ENCODE measurements at places on chromosomes 12 and 14.

DNA sequence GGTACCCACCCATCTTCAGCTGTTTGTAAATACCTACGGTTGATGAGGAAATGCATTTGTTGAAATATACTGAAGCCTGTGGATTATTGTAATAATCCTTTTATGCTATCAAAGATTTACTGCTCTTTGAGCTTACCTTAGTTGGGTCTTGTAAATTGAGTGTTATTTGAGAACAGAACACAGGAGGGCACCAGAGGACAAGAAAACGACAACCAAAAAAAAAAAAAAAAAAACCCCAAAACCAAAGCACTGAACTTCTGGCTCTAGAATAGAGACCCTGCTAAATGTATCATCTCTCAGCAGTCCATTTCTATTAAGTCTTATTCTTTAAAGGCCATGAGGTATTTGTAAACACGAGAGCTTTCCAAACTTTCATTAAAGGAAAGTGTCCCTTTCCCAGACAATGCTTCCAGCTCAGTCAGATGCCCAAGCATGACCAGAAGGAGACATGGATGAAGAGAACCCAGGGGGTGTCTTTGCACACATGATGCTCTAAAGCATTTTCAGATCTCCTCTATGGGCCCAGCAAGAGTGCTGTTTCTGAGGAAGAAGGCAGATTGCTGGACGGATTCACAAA lies 763.9 kb downstream of the NRXN3 start:
- no peak for DNase-seq

GRCh38 chr14:75989134-75989533 lies 3.6 kb downstream of the IFT43 start:
- no peak for DNase-seq

DNA sequence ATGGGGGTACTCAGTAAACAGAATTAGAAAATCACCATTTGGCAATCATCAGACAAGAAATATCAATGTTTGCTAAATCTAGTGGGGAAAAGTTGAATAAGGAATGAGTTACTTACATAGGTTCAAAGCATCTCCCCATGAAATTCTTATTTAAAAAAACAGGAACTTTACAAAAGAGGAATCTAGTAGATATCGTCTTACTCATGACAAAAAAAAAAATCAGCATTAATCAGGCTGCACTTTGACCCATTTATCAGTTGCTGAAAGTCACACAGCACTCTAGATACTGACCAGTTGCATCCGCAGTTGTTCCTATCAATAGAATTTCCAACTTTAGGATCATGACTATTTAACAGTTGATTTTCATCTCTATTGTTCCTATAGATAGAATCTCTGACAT lies 5.8 kb upstream of the DICER1 start:
- DNase-seq, result no peak

GRCh38 chr12:4141348-4142270 lies 132.0 kb upstream of the CCND2 start:
- no peak for DNase-seq

DNA sequence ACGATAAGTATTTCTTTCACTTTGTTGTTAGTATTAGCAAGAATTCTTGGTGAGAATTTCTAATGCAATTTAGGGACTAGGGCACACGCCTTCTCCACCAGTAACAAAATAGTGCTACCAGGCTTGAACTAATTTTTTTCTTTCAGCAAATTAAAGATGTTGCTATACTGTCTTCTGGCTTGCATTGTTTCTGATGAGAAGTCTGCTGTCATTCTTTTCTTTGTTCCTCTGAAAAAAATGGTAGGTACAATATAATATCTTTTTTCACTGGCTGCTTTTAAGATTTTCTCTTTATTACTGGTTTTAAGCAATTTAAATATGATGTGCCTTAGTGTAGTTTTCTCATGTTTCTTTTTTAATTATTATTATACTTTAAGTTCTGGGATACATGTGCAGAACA lies 171.2 kb downstream of the PCNX1 start:
- DNase-seq, result no peak

DNA sequence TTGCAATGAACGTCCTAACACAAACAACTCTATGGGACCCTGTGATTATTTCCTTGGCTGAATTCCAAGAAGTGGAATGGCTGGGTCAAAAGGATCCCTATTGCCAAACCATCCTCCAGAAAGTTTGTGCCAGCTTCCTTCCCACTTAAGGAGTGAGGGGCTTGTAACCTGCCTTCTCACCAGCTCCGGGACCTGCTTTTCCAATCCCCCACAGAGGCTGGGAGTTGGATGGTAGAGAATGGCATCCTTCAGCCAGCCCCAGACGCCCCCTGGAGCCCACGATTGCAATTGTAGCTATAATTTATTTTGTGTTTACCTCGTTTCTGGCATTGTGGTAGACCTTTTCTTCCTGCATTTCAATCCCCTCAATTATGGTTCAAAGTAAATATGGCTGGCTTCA lies 9.7 kb upstream of the ZDHHC22 start:
- DNase-seq, result no peak

GRCh38 chr14:91402348-91402747 lies 15.3 kb downstream of the CCDC88C start:
- DNase-seq, result no peak

GRCh38 chr14:62943202-62943601 lies 102.1 kb downstream of the KCNH5 start:
- no peak for DNase-seq

DNA sequence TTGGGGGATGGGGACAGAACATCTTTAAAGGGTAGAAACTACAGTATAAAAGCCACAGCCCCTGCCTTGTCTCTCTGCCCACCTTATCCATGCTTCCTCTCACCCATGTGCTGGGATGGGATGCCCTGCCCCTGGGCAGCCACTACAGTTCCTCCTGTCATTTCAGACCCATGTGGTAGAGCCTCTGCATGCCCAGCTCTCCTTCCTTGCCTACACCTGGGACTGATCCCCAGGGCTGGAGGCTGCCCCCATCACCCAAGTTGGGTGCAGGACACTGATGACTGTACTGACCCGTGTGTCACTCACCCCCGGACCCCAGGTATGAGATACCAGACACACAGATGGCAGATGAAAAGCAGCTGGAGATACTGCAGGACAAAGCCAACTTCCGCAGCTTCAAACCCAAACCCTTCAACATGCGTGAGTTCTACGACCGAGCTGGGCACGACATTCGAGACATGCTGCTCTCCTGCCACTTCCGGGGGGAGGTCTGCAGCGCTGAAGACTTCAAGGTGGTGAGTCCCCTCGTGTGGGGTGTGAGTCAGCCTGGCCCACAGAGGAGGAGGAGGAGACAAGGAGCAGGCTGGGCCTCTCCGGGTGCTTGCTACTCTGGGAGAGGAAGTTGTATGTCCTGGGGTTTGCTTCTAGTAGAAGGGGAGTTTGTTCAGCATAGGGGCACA lies 2.2 kb downstream of the ASIC1 start:
- peak; percentile 26 for DNase-seq

DNA sequence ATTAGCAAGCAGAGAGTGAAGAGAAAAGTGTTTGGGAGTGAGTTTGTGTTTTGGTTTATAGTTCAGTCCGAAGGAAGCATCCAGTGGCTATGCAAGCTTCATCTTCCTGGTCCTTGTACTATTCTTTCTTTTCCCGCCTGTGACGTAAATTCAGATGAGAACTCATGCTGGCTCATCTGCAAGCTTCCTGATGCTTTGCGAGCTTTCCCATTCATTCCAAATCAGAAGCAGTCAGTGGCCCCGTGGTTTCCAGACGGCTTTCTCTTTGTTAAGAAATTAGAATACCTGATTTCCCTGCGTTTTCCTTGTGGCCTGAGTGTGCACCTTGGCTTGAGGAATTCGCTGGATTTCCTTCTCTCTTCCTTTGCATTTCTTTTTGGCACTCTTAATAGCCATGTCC lies 89.5 kb downstream of the TESC start:
- no peak for DNase-seq

GRCh38 chr12:128813392-128813791 lies 10.4 kb downstream of the SLC15A4 start:
- no peak for DNase-seq

GRCh38 chr14:77400216-77400615 lies 23.0 kb downstream of the SAMD15 start:
- DNase-seq, result no peak

DNA sequence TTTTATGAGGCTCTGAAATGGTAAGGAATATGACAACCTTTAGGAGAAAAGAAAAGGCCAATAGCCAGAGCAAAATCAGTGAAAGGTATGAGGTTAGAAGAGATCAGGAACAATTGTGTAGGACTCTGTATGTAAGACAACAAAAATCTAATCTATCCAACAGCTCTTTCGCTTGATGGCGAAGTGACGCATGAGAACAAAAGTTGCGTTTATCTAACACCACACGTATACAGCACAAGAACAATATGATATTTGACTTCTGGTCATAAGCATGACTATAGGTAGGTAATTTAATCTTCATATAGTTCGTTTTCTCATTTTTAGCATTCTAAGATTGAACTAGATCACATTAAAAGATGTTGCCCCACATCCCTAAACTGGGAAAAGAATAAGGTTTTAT lies 1.5 kb downstream of the CLECL1 start:
- no peak for DNase-seq

DNA sequence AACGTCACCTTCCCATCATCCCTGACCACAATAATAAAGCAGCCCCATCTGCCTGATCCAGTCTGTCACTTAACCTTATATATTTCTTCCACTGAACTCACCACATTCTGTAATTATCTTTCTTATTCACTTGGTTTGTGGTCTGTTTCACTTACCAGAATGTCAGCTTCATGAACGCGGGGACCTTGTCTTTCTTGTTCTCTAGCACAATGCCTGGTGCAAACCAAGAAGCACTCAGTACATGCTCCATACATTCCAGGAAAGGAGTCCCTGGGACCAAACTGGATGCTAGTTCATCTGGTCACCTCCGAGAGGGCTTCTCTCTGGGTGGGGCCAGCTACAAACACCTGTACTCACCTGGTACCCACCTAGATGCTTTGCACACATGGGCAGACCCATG lies 17.4 kb upstream of the ANKRD33 start:
- no peak for DNase-seq

- DNase-seq, result no peak
These were observed 43.2 kb downstream of the SSPN start for GRCh38 chr12:26238341-26239121.

- peak; percentile 56 for DNase-seq
These were observed 20.1 kb upstream of the CCDC63 start for GRCh38 chr12:110826592-110827200.

DNA sequence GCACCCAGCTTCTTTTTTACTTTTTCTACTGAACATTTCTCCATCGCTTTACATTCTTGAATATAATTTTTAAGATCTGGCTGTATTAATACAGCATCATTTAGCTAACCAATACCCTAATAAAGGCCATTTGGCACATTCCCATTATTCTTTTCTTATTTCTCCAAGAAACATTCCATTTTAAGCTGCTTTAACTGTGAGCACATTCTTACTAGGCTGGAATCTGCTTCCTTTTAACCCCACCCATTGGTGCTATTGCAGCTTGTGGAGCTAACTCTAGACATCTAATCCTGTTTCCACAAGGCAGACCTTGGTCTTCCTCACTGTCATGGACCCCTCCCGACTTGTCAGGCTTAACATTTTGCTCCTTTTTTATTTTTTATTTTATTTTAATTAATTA lies 15.2 kb downstream of the CALM1 start:
- no peak for DNase-seq

DNA sequence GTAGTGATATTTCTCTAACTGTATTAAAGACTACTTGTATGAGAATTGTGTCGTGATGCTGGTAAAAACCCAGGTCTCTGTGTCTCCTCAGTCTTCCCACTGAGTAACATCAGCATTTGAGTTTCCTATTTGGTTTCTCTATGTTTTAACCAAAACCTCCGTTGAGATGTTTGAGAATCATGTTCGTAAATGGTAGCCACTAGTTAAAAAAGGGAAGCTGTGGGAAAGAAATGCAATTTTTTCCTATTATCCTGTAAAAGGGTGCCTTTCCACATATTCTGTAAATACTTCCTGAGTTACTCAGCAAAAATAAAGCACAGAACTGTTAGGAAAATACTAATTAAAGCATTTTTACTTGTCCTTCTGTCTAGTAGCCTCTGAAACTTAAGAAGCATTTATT lies 7.0 kb downstream of the CLEC1B start:
- DNase-seq, result no peak

DNA sequence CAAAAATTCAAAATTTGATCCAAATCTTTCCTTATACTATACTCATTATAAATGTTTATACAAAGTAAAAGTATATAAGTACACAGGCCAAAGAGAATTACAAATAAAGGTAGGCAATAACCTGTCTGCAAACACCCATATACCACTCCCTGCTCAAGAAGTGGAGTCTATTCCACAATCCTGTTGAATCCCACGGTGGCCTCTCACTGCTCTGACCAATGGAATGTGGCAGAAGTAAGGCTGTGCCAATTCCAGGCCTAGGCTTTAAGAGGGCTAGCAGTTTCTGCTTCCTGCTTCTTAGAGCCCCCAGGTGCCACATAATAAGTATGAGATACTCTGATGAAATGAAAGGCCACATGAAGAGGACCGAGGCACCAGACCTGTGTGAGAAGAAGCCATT lies 79.8 kb upstream of the CFL2 start:
- no peak for DNase-seq

GRCh38 chr14:50944647-50945413 lies 547 bp upstream of the PYGL start:
- no peak for DNase-seq

- no peak for DNase-seq
These were observed at the start of gene PPM1H for GRCh38 chr12:62934799-62935674. Gene PPM1H (minus strand): TSS chr12:62935150. CDS start chr12:62934736, 414 bp downstream.

- no peak for DNase-seq
These were observed 544 bp upstream of the TDP1 start for GRCh38 chr14:89955022-89955744.

GRCh38 chr12:117499759-117500485 lies 138.5 kb upstream of the NOS1 start:
- DNase-seq, result no peak

- no peak for DNase-seq
These were observed 966.1 kb downstream of the FSCB start for GRCh38 chr14:43540948-43541347.

DNA sequence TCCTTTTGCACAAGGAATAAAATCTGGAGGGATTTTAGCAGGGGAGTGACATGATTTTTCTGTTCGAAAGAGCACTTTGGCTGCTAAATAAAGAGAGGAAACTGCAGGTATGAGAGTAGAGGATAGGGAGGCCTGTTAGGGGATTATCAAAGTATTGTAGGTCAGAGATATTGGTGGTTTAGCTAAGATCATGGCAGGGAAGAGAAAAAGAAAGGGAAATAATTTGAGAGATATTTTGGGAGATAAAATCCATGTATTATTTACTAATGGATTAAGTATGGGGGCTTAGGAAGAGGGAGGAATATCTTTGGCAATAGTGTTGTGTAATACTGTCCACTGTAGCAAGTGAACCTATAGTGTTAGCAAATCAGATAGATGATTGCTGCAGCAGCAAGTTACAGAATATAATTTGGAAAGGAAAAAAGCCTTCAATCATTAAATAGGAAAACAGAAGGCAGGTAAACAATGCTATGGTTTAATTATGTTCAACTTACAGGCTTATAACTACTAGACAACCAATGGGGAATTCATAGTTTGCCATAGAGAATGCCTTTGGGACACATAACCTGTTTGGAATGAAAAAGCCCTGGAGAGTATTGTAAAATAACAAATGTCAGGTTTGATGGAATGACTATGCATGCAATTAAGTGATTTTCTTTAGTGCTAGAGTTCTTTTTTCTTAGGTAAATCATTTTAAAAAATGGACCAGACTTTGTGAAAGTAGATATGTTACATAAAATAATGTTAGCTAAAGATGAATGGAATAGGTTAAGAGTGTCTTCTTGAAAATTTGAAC lies 50.5 kb downstream of the ADIPOR2 start:
- DNase-seq, result no peak

All from stimulated activated CD8-positive, alpha-beta memory T cell treated with anti-CD3 and anti-CD28 coated beads, Interleukin-2, amount 100 ng/mL, for 1 hour (primary cell).